Right cardiac atrium (tissue), 5 donors: ENCODE measurements at places on chromosomes 11 and 22.

DNA sequence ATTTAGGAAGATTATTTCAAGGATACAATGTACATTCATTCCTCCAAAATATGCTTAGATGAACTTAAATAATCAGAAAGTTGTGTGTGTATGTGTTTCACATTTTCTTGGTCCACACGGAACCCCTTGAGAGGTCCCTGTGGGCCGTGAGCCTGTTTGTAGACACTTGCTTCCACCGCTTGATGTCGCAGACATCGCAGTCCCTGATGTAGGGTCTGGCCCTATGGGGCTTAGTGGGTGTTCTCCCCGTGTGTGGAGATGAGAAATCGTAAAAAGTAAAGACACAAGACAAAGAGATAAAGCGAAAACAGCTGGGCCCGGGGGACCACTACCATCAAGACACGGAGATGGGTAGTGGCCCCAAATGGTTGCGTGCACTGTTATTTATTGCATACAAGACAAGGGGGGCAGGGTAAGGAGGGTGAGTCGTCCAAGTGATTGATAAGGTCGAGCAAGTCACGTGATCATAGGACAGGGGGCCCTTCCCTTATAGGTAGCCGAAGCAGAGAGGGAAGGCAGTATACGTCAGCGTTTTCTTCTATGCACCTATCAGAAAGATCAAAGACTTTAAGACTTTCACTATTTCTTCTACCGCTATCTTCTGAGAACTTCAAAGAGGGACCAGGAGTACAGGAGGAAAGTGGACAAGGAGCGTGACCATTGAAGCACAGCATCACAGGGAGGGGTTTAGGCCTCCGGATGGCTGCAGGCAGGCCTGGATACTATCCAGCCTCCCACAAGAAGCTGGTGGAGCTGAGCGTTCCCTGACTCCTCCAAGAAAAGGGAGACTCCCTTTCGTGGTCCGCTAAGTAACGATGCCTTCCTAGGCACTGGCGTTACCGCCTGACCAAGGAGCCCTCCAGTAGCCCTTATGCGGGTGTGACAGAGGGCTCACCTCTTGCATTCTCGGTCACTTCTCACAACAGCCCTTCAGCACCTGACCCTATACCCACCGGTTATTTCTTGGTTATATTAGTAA is 1.2 kb upstream of the APOBEC3C start:
- DNase-seq, result no peak

DNA sequence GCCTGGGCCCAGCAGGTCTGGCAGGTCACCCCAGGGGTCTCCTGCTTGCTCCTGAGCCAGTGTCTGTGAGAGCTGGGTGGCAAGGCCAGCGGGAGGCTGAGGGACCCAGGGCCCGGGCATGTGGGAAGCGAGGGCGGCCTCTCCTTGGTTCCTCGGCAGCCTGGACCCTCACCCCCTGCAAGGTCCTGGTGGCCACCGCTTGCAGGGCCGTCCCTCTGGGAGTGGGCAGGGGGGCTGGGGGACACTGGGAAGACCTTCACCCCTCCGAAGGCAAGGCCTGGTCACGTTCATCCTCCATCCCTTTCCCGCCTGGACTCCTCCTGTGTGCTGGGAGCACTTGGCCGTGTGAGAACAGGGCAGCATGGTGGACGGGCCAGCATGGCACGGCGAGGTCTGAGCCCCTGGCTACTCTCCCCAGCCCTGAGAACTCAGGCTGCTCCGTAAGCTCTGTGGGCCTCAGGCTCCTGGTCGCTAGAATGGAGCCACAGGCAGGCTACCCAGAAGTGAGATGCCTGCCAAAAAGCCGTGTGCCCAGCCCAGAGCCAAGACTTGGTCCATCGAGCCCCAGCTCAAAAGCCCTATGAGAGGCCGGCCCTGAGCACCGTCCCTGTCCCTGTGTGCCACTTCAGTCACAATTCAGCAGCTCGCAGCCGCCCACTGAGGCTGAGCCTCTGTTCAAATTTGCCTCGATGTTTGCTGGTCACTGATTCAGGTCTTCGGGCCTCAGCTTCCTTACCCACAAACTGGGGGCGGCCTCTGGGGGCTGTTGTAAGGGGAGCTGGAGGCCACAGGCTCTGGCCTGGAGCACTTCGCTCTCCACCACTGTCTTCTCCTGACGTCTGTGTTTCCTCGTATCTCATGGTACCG is 45.0 kb downstream of the IGLL1 start:
- DNase-seq, result no peak

DNA sequence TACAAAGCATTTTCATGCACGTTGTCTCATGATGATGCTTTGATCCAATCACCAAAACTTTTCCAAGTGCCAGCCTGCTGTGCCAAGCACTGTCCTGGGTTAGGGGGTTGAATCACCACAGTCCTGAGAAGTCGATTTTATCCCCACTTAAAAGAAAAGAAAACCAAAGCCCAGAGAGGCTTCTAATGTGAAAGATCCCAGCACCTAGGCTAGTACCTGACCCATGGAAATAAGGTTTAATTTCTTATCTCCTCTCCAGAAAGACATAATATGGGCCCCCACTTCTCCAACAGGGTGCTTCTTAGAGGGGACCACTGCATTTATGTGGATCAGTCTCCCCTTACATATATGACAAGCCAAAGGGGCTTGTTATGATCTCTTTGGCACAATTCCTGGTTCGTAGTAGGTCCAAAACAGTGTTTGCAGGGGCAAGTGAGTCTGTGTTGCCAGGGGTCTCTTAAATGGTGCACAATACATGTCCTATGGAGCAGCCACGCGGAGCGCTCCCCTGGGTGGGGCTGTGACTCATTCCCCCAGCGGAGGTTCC is 1.9 kb upstream of the BCL9L start:
- DNase-seq, result no peak

DNA sequence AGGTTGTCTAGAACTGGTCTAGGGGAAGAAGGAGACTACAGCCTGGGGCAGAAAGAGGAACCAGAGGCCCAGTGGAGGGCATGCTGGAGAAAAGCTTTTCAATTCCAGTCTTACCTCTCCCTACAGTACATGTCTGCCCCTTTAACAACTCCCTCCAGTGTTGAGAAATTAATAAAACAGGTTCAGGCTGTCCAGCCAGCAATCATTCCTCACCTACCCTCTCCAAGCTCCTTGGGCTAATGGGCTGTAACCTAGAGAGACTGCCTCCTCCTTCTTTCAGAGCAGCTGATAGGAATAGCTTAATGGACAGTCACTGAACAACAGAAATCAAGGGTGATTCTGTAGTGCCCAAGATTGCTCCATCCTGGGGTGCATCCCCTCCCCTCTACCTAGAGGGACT is 8.8 kb downstream of the SLC35F2 start:
- no peak for DNase-seq

- peak; percentile 32 for DNase-seq
Observed at GRCh38 chr11:45285930-45286632, at the start of gene SYT13. SYT13 (minus strand) TSS chr11:45286341; CDS start chr11:45286207, 134 bp downstream.

DNA sequence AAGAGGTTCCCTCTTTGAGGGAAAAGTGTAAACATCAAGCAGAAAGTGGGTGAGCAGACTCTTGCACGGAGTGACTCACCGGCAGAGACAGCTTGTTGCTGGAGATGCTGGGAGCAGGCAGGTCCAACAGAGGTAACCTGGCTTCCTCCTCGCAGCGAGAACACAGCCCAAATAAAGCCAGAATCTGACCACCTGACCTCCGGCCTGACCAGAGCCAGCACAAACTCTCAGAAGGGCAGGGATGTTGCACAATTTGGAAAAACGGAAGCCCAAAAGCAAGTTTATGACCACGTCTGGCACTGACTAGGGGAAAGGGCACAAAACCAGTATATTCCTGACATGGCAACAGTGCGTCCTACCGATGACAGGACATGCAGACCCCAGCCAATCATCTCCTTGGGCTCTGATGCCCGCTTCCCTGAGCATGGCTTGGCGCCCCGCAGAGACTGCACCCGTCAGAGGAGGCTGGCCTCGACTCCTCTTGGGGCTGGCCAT is 5.4 kb downstream of the SMCO4 start:
- DNase-seq, result no peak
